ENCODE measurements at places on chromosomes 11 and 22.

- no peak for DNase-seq
These were observed 899 bp upstream of the RAB30 start for GRCh38 chr11:83072350-83073242.

DNA sequence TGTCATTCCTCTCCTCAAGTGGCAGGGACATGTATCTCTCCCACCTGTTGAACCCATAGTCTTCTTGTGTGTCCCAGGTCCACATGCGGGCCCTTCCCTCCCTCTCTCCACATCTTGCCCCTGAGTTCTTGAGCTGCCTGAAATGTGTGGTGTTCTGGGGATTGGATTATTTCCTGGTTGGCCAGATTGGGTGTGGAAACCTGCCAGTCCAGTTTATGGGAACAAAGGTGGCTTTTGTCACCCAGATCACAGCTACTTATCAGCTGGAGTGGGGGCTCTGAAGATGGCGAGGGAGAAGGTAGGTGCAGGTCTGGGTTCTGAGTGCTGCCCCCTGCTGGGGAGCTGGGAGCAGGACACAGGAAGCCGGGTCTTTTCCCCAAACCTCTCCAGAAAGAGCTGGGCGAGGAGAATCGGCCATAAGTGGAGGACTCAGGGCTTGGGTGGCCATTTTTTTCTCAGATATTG, 14.2 kb downstream of the DTX4 start:
- peak; percentile 13 for DNase-seq

DNA sequence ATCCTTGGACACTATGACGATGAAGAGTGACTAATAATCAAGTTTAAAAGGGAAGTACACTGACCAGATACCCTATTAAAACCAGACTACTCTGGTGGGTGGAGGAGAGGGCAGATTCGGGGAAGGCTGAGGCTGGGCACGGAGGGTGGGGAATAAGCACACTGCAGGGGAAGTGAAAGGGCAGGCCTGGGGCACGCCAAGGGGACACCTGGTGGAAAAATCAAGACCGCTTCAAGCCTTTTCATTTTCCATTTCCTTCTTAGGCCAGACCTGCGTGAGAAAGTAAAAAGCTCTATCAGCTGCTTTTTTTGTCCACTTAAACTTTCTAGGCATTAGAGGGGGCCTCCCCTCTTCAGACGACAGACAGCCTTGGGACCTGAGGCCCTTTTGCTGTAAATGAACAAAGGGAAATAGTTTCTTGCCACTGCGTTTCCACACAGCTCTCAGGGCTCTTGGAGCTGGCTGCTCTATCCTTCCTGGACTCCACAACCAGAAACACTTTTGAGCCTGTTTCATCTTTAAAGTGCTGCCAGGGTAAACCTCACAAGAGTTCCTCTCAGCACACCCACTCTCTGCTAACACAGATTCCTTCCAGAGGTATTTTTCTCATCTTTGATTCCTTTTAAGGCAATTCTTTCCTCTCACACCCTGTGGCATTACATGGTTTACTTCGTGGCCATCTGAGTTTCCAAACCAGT, 25.0 kb upstream of the SERPIND1 start:
- no peak for DNase-seq

- DNase-seq: no peak
These were observed 772.1 kb downstream of the NTM start for GRCh38 chr11:132142554-132142953.

GRCh38 chr11:64592656-64593055, 1.6 kb downstream of the SLC22A12 start:
- no peak for DNase-seq

DNA sequence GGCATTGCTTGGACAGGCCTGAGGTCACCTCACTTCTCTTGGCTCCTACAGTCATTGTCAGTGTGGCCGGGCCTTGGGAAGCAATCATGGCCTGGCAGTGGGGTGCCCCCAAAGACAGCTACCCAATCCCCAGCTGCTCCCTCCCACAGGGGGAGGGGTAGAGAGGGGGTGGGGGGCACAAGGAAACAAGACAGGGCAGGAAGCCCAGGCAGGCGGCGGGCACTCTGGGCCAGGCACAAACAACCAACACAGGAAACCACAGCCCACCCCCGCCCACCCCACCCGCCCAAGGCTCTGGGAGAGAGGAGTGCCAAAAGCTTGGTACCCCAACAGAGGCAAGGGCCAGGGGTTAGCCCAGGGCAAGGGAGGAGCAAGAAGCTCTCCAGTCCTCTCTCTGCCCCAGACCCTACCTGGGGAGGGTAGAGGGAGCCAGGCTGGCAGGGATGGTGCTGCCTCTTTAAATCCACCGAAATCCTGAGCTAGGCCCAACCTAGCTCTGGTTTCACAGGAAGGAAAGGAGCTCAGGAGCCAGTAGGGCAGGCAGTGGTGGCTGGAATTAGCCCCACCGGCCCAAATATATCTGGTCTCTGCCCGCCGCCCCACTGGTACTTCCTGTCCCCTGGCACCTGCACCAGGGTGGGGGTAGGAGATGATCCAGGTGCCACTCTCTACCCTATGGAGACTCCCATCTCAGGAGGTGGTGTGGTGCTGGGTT, 12.2 kb downstream of the BCL9L start:
- DNase-seq: no peak

DNA sequence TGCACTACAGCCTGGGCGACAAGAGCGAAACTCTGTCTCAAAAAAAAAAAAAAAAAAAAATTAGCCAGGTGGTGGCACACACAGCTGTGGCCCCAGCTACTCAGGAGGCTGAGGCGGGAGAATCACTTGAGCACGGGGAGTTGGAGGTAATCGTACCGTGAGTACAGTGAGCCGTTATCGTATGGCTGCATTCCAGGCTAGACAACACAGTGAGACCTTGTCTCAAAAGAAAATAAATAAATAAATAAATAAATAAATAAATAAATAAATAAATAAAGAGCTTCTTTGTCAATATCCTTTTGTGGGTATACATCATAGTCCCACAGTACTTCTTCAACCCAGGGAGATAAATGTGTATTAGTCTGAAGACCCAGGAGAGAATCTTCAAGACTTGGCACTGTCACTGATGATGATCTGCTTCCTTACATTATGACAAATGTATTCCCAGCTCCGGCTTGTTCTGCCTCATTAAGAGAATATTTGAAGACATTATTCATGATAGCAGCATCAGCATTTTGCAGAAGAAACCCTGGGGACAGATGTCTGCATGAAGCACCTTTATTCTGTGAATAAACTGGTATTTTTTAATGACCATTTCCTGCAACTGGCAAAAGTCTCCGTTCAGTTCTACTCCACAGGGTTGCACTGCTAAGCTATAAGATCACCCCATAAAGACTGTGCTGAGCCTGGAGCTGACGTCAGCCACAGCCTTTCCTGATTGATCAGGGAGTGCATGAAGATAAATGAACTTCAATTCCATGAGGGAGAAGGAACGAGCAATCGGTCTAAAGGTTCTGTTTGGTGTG, 1.6 kb upstream of the ACY3 start:
- no peak for DNase-seq

- DNase-seq: no peak
These were observed 1.3 kb downstream of the NTM start for GRCh38 chr11:131371791-131372104.

- no peak for DNase-seq
These were observed 62.8 kb downstream of the CEP57 start for GRCh38 chr11:95853138-95853537.

GRCh38 chr11:94141511-94142307, 13.1 kb downstream of the PANX1 start:
- no peak for DNase-seq

DNA sequence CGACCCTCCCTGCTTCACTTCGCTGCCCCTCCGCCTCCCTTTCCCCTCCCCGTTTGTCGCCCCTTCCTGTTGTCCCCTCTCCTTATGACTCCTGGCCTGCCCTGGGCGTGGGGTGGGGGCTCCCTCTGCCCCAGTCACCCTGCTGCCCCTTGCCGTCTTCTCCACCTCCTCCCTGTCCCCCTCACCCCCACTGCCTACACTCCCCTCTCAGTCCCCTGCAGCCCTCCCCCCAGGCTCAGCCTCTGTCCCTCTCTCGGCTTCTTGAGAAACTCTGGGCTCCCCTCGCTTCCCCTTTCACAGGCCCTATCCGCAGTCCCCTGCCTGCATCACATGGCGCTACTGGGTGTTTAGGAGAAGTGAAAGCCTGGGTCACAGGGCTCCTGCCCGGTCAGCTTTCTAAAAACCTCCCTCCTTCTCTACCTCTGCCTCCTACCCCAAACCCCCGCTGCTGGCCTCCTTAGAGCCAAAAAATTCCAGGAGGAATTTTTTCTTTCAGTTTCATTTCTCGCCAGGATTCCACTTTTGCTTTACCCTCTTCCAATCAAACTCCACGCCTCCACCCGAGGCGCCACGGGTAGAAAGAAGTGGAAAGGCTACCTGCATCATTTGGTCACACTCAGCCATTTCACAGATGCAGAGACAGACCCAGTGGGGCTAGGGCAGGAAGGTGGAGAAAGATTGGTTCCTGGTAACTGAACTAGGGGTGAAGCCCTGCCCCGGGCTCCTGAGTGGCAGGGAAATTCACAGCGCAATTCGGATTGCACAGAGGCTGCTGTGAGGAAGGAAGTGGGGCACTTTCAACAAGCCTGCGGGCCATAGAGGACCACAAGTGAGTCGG, at the start of gene SLC15A3:
SLC15A3 (minus strand) TSS at position 273 of the 838 bp plus-strand sequence. CDS start 625 bp downstream, outside the sequence.
- DNase-seq: no peak

DNA sequence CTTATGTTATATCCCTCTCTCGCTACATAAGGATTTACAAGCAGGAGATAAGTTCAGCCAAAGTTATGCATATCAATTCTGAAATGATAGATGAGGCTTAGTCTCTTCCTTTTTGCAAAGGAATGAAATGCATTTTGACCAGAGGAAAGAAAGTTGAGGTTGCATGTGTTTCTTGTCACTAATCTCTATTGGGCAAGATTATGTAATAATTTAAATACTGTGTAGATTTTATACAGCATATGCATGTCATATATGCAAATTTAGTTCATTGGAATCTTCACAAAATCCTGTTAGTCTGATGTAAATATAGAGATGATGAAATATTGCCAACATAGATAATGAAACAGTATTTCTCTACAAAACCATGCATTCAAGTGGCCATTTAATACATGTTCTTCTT, 858.7 kb upstream of the RAG2 start:
- DNase-seq: no peak

DNA sequence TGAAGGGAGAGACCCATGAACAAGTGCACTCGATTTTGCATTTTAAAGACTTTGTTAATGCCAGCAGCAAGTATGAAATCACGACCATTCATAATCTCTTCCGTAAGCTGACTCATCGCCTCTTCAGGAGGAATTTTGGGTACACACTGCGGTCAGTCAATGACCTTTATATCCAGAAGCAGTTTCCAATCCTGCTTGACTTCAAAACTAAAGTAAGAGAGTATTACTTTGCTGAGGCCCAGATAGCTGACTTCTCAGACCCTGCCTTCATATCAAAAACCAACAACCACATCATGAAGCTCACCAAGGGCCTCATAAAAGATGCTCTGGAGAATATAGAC, 5.9 kb downstream of the SERPIND1 start:
- no peak for DNase-seq

DNA sequence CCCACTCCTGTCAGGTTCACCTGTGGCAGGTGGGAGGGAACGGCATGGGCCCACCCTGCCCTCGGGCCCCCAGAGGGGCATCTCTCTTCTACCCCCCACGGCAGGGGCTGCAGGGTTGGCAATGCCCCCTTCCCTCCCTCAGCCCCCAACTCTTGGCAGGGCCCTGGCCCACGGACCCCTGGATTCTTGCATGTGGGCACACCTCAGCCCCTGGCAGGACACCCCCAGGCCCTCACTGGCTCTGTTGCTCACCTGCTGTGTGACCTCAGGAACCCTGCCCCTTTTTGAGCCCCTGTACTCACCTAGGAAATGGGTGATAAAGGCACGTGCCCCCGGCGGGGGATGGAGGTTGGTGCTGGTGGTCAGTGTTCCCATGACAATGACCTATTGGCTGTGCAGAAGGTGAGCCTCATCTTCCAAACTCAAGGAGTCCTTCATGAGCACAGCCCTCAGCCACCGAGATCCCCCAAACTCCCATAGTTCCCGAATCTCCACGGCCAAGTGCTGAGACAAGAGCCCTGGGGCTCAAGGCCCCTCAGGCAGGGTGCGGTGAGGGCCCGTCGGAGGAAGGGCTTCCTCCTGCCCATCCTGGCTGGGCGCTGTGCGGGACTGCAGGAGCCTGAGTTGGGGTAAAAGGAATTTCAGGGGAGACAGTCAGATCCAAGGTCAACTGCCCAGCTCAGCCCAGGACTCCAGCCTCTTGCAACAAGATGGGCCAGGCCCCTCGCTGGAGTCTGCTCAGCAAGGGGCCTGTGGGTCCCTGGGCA, 198.2 kb downstream of the IGLL1 start:
- no peak for DNase-seq

GRCh38 chr11:31641477-31642062, 132.0 kb downstream of the ELP4 start:
- DNase-seq: no peak

DNA sequence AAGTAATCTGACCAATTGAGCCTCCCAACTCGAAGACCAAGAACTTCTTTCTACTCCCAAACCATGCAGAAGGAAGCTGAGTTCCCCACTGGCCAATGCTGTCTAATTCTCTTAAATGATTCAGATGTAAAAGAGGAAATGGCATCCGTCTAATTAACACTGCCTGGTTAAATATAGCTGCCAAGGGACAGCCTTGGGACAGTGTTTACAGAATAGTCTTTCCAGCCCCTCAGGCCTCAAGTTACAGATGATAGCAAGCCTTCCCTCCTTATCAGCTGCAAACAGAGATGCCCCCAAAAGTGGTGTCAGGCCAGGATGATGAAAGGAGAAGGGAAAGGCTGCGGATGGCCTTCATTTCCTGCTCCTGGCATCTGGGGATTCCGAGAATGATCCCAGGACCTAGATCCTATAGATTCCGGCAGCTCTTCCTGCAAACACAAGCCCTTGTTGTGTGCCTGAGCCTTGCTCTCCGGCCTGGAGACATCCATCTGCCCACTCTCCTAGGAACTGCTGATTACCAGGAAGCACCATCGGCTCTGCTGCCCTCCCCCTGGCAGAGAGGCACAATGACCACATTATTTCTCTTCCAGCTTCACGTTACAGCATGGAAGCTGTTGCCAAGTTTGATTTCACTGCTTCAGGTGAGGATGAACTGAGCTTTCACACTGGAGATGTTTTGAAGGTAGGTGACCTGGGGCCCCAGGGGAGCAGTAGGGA, 13.5 kb upstream of the TMA7B start:
- no peak for DNase-seq

- DNase-seq: no peak
These were observed 37.0 kb downstream of the ETS1 start for GRCh38 chr11:128550261-128550821.

- no peak for DNase-seq
These were observed 3.2 kb upstream of the ZBED5 start for GRCh38 chr11:10861047-10861446.

GRCh38 chr22:39090426-39091064, 6.5 kb upstream of the APOBEC3H start:
- peak; percentile 53 for DNase-seq
